GM04503 (cell line): ENCODE measurements at places on chromosomes 5 and 9.

- DNase-seq = no peak
Observed at GRCh38 chr9:12697719-12698118, 4.5 kb downstream of the TYRP1 start.

GRCh38 chr5:134892926-134893325 lies 12.0 kb upstream of the PCBD2 start:
- no peak for DNase-seq

DNA sequence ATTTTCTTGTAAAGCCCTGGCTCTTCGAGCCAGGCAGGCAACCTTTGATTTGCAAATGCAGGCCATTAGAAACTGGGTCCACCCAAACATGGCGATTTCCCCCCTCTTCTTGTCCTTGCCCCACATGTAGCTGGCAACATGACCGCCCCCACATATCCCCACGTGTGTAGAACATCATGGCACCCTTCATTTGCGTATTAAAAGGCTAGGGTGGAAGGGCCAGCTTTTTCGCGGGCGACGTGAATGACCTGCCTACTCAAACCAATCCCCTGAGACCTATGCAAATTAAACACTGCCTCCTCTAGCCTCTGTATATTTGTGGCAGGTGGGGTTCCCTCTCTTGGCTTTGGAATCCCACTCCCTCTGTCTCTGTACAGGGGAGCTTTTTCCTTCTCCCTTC lies 107.0 kb upstream of the CLINT1 start:
- DNase-seq = no peak

- no peak for DNase-seq
Observed at GRCh38 chr5:132850066-132850465, 16.2 kb downstream of the GDF9 start.

DNA sequence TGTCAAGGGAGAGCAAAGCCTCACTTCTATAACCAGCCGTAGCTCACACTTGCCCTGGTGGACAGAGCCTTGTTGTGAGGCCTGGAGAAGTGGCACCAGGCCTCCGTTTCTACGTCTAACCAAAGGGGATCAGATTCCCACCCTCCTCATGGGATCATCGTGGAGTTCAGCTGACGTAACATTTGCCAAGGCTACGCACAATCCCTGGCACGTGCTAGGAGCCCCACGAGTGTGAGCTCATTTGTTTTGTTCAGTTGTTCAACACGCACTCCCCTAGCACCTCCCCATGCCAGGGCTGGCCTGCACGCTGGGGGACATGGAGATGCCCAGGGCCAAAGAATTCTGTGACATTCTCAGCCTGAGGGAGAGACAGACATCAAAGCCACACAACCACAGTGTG lies 23.1 kb downstream of the ADGRD2 start:
- no peak for DNase-seq

GRCh38 chr9:105141146-105141975 lies 103.1 kb upstream of the SLC44A1 start:
- DNase-seq = no peak

DNA sequence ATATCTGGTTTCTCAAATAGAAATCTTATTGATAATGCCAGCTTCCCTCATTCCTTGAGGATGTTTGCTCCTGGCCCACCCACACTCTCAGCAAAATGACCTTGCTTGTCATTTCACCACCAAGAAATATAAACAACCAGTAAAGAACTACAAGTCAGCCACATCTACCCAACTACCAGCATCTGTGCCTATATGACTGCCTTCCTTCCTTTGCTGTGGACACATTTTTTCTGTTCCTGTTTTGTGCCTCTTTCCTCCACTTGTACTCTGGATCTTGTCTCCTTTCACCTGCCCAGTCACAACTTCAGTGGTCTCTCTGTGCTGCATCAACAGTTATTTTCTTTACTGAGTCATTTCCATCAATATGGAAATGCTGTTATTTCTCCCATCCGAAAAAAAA lies 20.3 kb downstream of the KIF2A start:
- no peak for DNase-seq

DNA sequence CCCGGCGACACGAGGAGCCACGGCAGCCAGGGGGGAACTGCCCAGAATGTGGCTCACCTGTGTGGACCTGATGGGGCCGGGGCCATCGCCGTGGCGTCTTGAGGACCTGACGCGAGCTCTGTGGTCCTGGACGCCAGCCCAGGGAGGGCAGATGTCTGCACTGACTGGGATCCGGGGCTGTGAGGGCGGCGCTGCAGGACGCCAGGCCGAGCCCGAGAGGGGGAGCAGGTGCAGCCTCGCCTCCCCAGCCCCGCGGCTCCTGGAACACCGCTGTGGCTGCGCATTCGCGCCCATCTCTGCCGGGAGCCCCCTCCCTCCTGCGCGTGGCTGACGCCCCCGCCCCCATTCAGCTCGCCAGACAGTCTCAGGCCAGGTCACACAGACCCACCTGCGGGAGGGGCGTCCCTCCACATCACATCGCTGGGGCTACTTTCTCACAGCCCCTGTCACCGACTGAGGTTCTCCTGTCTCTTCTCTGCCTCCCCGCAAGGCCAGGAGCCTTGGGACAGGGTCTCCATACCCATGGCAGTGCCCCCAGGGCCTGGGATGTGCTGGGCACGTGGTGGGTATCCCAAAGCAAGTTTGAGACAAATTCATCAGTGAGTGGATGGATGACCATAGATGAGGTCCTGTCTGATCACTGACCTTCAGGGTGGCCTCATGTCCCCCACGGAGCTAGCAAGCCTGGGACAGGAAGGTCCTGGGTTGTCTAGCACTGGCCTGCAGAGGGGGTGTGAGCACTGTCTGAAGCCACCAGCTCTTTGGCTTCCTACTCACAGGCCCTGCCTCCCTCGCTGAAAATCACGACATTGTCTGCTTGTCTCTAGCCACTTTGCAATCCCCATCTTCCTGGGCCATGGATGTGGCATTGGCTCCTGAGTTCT lies 47.3 kb downstream of the RASGEF1C start:
- DNase-seq = no peak

DNA sequence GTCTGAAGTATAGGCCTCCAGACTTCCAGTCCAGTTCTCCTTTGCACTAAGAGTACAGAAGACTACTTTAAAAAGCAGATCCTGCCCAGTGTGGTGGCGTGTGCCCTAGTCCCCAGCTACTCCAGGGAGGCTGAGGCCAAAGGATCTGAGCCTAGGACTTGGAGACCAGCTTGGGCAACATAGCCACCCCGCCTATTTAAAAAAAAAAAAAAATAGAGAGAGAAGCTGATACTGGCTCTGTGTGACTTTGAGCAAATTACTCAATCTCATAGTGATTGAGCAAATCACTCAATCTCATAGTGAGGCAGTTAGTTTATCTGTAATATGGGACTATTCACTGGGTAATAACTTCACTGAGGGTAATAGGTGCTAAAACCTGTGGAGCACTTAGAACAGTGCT lies 43.6 kb upstream of the KDM4C start:
- DNase-seq = no peak

DNA sequence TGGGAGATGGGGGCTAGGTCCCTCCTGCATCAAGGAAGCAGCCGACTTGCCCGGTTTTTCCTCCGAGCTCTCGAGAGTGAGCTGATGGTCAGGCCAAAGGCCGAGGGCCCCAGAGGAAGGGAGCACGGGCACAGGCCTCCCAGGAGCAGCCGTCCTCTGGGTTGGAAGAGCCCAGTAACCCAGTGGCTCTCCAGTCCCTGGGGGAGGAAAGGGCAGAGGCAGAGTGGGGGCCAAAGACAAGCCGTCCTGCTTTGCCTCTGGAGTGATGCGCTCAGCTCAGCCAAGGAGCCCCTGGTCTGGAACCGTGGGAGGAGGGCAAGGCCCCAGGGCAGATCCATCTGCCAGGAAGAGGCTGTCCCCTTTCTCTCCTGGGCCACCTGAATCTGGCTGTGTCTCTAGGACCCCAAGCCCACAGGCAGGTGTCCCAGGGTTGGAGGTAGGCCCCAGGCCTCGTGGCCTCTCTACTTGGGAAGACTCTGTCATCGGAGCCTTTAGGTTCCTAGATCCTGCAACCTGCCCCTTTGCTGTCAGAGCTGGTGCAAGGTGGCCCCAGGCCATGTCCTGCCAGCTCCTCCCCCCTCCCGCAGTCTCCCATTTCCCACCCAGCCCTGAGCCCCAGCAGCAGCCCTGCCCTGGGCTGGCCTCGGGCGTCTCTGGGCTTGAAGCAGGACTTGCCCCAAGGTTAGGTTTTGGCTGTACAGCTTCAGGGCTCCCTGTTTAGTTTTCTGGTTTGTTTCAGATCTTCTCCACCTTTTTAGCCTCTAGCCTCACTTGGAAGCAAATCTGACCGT lies 224.1 kb downstream of the CACNA1B start:
- DNase-seq = no peak

- DNase-seq = peak; percentile 66
Observed at GRCh38 chr9:16030528-16031185, 477.8 kb downstream of the CCDC171 start.

DNA sequence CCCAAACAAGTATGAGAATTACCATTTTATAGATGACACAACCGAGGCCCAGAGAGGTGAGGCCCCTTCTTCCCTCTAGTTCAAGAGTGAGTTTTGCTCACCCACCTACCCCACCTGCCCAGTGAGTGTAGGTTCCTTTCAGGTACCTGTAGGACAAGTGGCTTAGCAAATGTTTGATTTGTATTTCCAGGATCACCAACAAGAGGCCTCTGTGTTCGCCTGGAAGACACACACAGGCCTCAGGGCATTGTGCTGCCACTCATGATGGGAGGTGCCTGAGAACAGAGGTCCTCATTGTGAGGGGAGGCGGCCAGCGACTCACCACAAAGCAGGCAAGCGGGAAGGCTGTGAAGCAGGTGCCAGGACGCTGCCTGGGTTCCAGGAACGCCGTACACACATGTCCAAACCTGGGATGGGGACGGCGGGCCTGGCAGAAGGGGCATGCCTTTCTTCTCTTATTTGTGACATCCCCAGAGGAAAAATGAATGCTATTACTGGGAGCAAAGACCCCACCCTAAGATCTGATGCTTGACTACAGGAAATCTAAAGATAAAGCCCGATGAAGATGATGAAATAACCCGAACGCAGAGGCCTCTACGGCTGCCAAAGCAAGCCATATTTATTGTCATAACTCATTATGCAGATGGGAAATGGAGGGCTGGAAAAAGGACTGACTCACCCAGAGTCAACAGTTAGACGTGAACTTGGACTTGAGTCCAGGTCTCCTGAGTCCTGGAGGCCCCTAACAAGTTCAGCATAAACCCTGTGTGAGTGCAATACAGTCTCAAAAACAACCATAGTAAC lies 60.2 kb upstream of the SLC25A51 start:
- DNase-seq = peak; percentile 81

DNA sequence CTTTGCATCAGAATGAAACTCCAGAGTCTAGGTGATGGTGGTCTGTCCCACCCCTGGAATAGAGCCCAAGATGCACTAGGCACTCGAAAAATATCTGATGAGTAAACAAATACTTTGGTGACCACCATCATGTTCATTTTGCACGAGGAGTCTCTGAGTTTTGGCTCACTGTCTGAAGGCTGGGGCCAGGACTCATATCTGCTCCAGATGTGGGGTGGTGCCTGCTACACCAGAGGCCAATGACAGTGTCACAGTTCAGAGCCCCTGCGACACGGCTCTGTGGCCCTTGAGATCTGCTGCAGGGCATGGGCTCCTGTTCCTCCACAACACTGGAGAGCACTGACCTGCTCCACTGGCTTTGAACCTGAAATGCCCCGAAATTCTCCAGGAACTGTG lies 164.6 kb downstream of the ROR2 start:
- DNase-seq = no peak

DNA sequence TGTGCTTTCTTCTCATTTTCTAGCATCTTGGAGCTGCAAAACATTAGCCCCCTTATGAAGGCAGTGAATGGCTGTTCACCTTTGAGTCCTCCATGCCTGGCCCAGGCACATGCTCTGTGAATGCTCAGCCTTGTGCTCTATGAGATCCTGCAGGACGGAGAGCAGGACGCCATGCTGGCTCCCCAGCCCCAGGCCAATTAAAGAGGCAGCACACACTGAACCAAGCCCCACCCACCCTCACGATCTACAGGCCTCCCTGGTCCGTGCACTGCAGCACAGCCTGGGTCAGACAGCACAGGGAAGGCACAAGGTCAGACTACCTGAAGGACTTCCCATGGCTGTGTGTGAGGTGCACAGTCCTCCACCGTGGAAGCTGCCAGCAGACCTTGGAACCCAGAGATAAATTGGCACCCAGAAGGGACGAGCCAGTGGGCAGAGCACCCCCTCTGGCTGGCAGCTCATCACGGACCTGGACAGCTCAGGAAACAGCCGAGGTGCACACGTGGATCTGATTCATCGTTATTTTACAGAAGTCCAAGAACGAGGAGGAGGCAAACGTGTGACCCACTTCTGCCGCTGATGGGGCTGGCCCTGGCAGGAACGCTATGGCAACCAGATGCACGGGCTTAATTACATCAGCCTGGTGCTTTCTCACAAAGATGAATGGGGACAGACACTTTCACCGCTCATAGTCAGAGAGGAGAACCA lies 59.5 kb downstream of the OLFM1 start:
- no peak for DNase-seq

DNA sequence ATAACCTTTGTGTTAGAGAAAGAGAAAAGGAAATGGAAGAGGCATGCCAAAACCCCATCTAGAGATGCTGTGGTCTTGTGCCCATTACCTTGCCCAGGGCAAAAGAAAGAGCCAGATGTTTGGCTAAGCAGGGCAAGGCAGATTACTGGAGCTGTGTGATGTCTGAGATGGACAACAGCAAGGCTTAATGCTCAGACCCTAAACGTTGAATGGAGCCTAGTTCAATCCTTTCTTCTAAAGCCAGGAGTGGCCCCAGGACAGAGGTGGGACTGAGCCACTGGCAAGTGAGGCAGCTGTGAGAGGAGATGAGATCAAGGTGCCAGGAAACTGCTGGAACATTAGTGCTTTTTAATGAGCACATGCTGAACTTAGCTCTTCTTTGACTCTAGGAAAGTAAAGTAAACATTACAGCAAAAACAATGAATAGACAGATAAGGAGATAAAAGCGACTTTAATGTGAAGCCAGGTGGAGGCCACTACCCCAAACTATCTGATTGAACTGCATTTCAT lies 143.0 kb upstream of the EGFLAM start:
- no peak for DNase-seq
